ENCODE measurements at places on chromosomes 2 and 18.

DNA sequence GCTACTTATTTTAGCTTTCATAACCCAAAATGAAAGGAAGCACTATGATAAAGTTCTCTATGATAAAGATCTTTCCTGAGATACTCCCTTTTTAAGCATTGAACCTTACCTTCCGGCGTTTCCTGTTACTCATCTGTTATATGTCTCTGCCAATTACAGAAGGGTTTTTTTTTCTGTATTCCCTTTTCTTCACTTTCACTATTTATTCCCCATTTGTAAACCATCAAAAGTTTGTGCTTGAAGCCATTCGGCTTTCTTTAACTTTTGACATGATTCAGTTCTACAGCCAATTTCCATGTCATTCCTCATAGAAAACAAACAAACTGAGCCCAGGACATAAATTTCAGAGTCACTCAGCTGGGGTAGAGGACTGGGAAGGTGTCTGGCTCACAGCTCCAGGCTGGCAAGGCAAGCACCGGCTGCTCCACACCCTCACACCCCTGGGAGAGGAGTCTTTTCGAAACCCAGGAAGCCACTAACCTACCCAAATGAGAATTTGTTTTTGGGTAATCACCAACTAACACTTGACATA, 429.4 kb upstream of the TRIB2 start:
- no peak for DNase-seq

- DNase-seq = no peak
Measured at GRCh38 chr2:43269074-43269572, 42.7 kb upstream of the ZFP36L2 start.

DNA sequence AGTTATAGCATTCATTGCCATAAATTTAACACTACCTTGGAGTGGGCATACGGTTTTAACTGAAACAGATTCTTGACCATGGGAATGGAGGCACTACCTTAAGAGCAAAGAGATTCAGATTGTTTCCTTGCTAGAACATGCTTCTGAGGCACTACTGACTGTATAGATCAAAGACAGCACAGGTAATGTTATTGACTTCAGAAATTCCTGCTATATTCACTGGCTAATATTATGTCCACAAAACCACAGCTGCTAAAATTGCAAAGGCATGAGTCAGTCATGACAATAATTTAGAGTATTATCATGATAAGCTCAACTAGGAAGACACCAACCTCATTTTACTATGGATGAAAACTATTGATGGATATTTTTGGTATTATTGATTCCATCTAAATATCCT, 39.4 kb downstream of the SLC8A1 start:
- no peak for DNase-seq

- DNase-seq = no peak
Measured at GRCh38 chr2:100580367-100581276, 17.8 kb downstream of the PDCL3 start.

GRCh38 chr2:173394091-173394974, 39.7 kb downstream of the CDCA7 start:
- DNase-seq = no peak

DNA sequence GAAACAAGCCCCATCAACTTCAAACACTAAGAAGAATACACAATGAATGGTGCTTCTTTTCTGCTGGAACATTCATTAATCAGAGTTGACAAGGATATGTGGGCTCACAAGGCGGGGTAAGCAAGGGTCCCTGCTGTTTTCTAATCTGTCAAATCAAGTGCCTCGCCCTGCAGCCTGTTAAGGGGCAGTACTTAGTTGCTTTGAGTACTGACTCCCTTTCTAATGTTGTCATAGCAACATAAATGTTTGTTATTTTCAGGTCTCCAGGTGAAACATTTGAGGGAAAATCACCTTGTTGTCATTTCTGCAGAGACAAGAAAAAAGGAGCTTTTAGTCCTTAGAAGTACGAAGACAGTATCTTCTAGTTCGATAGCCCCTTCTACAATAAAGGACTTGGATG, 284.7 kb upstream of the PKDCC start:
- no peak for DNase-seq

- DNase-seq = no peak
Measured at GRCh38 chr2:95060446-95061118, 35.1 kb downstream of the MAL start.

DNA sequence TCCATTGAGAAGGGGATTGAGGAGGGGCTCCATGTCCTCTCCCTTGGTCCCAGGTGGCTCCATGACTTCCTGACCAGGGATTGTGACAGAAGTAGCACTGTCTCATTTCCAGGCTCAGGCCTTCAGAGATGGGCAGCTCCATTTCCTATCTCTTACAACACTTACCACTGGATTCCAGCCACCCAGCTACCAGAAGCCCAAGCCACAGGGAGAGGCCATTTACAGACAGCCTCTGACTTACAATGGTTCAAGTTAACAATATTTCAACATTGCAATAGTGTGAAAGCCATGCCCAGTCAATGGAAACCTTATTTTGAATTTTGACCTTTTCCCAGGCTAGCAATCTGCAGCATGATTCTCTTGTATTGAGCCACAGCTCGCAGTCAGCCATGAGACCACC, 164.9 kb upstream of the AGAP1 start:
- DNase-seq = no peak

DNA sequence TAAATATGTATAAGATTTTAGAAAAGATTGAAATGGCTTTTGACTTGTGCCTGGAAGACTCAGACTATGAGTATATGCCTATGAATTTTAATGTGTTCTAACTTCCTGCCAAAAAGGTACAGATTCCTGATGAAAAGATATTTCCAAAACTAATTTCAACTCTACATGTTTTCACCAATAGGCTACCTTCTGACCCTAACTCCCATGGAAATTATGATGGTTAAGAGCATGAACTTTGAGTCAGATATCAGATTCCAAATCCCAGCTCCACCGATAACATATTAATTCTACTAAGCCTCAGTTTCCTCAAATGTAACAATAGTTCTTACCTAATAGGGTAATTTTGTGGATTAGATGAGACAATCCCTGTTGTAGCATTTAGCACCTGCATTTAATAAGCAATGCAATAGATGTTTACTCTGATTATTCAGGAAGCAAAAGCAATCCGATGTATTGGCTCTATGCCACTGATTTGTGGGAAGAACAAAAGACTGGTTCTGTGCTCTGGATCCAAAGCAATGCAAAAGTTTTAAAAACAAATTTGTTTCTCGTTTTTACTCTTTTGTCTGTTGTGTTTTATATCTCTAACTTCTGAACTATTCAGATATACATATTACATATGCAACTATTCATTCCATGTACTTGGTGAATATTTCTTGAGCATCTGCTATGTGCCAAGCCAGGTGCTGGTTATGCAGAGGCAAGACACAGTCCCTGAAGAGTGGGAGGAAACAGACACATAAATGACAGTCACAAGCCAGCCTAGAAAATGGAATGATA, 115.4 kb downstream of the GATA6 start:
- no peak for DNase-seq

GRCh38 chr2:149169656-149170055, 131.2 kb downstream of the LYPD6B start:
- DNase-seq = no peak

DNA sequence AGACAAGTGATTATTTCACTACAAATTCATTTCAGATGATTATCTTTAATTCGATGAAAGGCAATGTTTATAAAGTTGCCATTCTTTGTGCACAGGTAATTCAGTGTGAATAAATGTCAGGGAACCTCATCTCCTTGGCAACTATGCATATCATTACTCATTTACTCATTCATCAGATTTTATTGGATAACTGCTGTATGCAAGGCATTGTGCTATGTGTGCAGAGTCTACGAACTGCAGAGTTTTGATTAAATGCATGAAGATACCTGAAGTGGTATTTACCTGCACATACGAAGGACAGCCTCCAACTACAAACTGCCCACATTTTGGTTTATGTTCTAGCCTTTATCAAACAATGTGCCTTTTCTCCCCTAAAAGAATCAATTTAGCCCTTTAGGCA, 3.5 kb downstream of the RND3 start:
- no peak for DNase-seq

GRCh38 chr2:9302755-9303154, 96.1 kb downstream of the ASAP2 start:
- DNase-seq = no peak

- DNase-seq = no peak
Measured at GRCh38 chr2:132766573-132766972, 96.6 kb upstream of the LYPD1 start.

GRCh38 chr2:181366675-181367175, 90.5 kb upstream of the ITGA4 start:
- DNase-seq = no peak

- DNase-seq = no peak
Measured at GRCh38 chr2:11777886-11778415, 31.5 kb downstream of the LPIN1 start.

GRCh38 chr2:204665771-204666170, 120.5 kb downstream of the PARD3B start:
- DNase-seq = no peak

DNA sequence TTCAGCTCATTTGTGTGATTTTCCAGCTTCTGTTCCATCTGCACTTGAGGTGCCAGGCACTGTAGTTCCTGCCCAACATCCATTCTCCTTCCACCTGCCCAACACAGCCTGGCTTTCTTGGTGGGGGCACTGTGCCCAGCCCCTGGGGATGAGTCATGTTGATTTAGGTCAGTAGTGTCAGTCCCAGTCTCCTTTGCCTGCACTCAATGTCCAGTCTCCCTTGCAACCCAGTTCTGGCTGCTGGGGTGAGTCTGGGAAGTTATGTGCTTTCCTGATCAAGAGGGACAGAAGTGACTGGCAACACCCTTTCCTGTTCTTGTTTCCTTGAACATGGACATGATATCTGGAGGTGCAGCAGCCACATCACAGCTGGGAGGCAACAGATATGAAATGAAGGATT, 1.5 kb upstream of the ASB18 start:
- DNase-seq = no peak

- DNase-seq = no peak
Measured at GRCh38 chr18:38025433-38026038, 459.9 kb upstream of the CELF4 start.

GRCh38 chr18:33918571-33918970, 306.1 kb downstream of the NOL4 start:
- DNase-seq = no peak

- no peak for DNase-seq
Measured at GRCh38 chr2:234989183-234989701, 37.4 kb downstream of the SH3BP4 start.

GRCh38 chr2:23659328-23659727, 267.6 kb downstream of the ATAD2B start:
- DNase-seq = no peak

All from cortex of kidney (tissue), 1 donor.